ENCODE measurements at places on chromosomes 7 and 10.

- no peak for DNase-seq
These were observed 36.9 kb upstream of the GNA12 start for GRCh38 chr7:2880874-2881533.

DNA sequence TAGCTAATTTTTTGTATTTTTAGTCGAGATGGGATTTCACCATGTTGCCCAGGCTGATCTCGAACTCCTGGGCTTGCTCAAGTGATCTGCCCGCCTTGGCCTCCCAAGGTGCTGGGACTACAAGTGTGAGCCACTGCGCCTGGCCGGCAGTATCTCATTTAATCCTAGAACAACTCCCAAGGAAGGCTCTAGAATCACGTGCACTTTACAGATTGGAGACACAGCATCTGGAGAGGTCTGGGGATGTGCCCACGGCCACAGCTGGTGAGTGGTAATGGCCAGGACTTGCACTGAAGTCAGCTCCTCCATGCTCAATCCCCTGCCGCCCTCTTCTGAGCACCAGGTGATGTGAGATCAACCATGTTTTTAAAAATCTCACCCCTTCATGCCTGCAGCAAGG is 43.1 kb downstream of the CARD11 start:
- DNase-seq: no peak

DNA sequence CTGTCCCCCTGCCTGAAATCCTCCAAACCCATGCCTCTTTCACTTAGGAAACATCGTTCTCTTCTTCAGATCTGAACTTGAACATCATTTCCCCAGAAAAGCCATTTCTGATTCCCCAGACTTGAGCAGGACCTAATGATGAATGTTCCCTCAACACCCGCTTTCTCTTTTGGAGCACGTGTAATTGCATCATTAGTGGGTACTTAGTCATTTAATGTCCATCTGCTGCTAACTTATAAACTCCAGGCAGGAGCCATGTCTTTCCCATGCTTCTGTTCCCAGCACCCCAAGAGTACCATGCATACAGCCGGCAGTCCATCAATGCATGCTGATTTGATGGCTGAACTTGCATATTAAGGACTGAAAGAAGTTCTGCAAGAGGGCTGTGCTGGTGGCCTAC is 36.5 kb upstream of the ECHDC3 start:
- DNase-seq: no peak

DNA sequence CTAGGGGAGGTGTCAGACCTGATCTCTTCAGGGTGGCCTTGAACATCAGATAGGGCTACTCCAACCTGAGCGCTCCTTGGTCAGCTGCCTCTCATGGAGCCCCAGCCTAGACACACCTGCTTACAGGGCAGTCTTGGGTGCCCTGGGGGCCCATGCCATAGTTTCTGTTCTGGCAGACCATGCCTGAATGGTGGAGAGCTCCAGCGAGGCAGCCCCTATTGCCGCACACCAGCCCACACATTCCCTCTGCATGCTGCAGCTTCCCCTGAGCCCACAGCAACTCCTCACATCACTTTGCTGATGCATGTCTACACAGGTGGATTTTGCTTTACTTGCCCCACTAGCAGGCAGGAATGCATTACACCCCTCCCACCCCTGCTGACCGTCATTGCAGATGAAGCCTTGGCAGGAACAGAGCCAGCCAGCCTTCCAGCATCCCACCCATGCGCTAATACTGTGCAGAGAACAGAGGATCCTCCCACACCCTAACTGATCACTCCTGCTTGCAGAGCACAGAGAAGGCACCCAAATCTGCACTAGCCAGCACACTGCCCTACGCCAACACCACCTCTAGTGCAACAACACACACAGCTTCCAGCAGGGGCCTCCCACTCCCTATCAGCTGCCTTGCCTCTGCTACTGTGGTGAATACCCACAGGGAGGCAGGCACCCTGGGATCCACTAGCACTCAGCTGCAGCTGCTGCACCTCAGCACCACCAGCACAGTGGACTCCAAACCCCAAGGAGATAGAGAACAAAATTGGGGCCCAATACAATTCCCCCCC is 43.0 kb upstream of the GRM3 start:
- DNase-seq: no peak

DNA sequence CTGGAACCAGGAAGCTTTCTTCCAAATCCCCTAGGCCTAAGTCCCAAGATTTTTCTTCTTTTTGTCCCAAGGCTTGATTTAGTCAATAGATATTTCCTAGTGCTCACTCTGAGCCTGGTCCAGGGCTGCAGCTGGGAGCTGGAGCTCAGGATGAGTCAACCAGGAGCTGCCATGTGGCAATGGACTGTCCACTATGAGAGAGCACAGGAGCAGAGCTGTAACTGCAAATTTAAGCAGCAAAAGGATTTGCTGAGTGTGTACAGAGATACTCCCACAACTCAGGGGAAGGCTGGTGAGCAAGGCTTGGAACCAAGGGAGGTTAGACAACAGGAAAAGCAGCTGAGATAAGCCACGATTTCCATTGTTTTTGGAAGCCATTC is 92.1 kb upstream of the CXCL12 start:
- DNase-seq: no peak

GRCh38 chr7:151400626-151401315 is 9.1 kb downstream of the WDR86 start:
- DNase-seq: no peak

DNA sequence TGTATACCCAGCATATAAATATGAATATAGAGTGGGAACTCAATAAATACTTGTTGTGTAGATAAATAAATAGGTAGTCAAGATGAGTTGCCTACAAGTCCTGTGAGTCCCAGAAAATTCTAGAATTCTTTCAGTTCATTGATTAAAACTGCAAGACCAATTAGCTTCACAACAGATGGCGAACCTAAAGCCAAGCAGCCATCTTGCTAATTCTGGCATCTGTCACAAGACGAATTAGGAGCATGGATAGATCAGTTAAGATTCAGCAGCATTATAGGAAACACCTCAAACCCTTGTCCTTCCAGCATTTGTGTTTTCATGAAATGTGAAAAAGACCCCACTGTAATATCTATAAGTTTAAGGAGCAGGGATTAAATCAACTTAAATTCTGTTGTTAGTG is 552.7 kb downstream of the MAGI2 start:
- no peak for DNase-seq

DNA sequence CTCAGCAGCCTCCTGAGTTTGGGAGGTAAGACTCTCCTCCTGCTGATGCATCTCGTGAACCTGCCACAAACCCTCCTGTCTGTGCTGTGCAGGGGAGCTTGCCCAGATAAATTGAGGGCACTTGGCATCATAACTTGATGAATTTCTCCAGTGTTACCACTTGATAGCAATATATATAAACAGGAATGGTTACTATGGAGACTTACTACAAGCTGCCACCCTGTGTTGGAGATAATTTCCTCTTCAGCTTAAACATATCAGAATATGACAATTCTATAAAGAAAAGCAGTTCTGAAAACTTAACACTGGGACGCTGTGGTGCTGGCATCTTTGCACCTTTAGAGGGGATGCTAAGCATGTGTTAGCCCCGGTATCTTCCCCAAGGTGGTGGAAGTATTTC is 14.9 kb downstream of the PFKFB3 start:
- DNase-seq: no peak

GRCh38 chr7:6226194-6226799 is 46.1 kb downstream of the CYTH3 start:
- DNase-seq: no peak

DNA sequence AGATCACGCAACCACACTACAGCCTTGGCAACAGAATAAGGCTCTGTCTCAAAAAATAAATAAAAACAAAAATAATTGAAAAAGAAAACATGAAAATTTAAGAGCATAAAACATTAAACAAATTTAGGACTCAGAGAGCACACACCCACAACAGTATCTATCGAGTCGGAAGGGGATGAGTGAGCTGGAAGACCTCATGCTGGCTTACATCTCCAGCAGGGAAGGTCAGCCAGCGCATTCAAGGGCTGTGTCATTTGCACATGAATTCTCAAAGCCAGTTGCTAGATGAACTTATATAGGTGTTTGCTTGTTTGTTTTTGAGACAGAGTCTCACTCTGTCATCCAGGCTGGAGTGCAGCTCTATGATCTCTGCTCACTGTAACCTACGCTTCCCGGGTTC is 50.3 kb downstream of the SRRM3 start:
- no peak for DNase-seq

DNA sequence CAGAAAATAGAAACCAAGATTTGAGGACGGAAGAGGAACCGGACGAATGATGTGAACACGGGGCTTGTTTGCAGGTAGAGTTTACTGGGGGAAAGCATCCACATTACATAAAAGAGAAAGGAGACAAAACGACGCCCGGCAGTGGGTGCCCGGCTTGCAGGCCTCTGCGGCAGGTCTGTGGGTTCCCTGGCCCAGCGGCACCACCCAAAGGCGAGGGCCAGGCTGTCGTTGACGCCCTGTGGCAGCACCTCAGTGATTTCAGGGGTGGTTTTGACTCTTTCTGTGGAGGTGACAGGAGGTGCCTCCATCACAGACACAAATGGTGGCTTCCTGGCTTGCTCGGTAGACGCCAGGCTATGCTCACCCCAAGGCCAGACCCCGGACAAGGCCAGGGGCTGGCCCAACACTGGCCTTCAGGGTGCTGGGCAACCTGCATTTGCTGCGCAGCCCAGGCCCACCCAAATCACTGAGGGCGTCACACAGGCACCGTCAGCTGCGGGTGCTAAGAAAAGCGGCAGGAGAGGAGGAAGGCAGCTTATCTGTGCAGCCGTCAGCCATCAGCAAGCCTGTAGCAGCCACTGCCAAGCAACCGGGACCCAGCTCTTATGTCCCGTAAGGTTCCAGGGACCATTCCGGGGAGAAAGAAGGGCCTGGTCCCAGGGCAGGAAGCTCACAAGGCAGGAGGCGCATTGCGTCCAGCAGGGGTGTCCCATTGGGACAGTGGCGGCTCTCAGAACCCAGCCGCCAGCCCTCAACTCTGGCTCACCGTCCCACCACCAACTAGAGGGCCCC is 230.3 kb downstream of the PTPRN2 start:
- DNase-seq: no peak

GRCh38 chr10:118308664-118309063 is 33.5 kb downstream of the FAM204A start:
- DNase-seq: no peak

DNA sequence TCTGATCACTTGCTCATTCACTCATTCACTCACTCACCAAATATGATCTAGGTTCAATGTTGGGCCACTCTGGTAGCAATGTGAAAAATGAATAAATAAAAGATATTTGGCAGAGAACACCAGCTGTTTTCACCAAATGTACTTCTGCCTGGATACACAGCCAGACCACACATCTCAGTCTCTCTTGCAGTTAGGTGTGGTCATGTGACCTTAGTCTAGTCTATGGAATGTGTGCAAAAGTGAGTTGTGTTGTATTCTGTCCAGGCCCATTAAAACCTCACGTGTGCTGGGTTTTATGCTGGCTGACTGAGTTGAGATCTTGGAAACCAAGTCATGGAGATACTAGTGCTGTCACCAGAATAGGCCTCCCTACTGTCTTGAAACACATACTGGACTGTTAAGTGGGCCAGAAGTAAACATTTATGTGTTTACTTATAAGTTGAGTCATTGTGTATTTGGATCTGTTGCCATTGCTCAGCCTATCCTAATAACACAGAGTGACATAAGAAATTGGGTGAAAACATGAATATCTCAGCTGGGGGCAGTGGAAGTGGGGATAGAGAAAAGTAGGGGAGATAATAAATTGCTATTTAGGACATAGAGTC is 145.5 kb downstream of the PTEN start:
- DNase-seq: no peak

DNA sequence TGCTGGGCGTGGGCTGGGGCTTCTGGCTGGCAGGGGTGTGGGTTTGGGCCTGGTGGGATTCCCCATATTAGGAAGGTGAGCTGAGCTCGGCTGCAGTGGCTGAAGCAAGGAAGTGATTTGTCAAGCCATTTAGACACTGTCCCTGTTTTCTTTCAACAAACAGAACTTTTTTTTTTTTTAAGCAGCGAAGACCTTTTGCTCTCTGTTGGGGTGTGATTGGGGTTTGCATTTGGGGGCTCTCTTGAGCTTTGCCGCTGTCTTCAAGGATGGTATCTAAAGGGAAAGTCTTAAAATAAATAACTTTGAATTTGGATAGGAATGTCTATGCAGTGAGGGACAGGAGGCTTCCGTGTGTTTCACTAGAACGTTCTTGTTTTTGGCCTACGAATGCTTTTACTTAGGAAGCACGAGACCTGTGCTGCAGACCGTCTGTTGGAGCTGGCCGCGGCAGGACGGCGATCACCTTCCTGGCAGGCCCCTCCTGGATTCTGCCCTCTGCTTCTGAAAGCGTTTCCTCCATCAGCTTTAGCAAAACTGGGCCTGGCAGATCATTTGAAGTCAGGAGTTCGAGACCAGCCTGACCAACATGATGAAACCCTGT is 43.9 kb downstream of the FOXK1 start:
- DNase-seq: no peak

- no peak for DNase-seq
These were observed 84.1 kb downstream of the FOXL3 start for GRCh38 chr7:373818-374705.

- DNase-seq: no peak
These were observed 4.7 kb upstream of the AFAP1L2 start for GRCh38 chr10:114408968-114409444.

GRCh38 chr7:126569402-126569801 is 683.3 kb downstream of the GRM8 start:
- DNase-seq: no peak

- no peak for DNase-seq
These were observed 20.4 kb upstream of the TTYH3 start for GRCh38 chr7:2611401-2611800.

- no peak for DNase-seq
These were observed 20.2 kb upstream of the FRA10AC1 start for GRCh38 chr10:93722550-93722949.

GRCh38 chr10:4267086-4267773 is 482.2 kb upstream of the KLF6 start:
- DNase-seq: no peak

DNA sequence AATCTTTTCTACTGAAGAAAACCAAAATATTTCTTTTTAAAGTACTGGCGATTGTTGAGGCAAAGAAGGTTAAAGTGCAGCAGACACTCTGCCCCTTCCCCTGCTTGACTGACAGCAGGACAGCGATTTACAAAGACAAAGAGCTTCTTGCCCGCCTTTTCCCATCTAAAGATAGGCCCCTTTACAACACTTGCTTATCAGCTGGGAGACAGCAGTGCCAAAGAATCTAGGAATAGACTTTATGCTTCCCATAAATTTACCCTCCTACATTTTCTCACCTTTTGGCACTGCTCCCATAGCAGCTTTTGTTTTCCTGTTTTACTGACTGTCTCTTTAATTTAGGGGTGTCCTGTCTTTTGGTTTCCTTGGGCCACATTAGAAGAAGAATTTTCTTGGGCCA is 824.1 kb downstream of the CCSER2 start:
- DNase-seq: no peak

GRCh38 chr10:117532451-117533107 is 10.0 kb upstream of the EMX2 start:
- no peak for DNase-seq

DNA sequence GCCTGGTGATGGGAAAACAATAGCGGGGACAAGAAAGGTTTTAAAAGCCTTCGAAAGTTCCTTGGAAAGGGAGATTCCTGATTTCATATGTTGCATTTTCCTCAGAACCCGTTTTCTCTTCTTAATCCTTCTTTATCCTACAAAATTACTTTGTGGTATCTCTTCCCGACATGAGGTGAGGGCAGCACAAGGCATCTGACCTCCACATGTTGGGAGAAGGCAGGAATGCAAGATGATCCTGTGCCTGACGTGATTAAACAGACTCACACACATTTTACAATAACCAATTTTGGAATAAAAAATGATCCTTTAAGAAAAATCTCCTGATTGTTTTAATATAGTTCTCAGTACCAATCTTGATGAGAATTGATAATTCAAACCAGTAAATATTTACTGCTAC is 153.3 kb upstream of the MKLN1 start:
- no peak for DNase-seq

- no peak for DNase-seq
These were observed 122.8 kb downstream of the GALNT17 start for GRCh38 chr7:71254751-71255150.
